Stimulated activated CD4-positive, alpha-beta T cell treated with anti-CD3 and anti-CD28 coated beads, TNF-alpha, amount 100 ng/mL, for 1 hour (primary cell): ENCODE measurements at places on chromosomes 3 and 15.

DNA sequence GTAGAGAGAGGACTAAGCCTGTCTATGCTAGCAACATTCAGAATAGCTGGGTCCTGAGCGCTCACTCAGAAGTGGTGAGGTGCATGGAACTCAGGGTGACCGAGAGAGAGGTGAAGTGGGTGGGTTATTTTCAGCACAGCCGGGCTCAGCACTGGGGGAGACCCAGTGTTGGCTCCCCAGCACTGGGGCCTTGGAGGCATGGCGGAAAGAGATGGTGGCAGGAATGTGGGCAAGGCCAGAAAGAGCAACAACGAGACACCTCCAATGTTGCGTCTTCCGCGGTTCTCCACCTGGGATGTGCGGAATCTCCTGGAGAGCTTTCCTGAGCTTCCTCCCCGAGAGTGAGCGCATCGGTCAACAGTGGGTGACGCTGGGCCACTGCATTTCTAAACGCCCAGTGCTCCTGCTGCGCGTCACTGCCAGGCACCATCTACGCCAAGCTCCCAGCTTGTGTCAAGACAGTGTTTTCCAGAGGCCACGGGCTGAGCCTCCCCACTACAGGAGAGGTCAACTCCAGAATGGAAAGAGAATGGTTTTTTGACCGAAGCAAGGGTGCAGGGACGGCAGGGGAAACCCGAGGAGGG is 148.4 kb downstream of the ADAMTS17 start:
- DNase-seq: no peak

- no peak for DNase-seq
These were observed 43.1 kb downstream of the COL8A1 start for GRCh38 chr3:99681512-99681911.

GRCh38 chr3:150376001-150376848 is 31.9 kb upstream of the TSC22D2 start:
- DNase-seq: no peak

GRCh38 chr3:25945836-25946235 is 155.9 kb downstream of the OXSM start:
- DNase-seq: no peak

DNA sequence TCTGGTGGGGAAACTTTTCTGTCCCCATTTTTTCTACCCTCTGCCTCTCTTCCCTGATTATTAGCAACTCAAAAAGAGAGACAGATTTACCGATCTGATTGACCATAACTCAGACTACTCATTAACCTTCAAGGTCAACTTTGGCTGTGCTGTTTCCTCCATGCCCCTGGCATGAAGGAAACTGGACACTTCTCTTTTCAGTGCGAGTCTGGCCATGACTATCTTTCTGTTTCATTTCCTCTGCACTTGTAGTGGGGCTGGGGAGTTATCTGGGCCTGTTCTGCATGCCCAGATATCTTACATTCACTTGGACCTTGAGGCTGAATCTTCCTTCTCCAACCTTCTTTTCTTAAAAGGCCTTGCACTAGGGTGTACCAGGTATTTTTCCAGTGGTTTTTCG is 76.9 kb upstream of the SLCO2A1 start:
- DNase-seq: no peak

- DNase-seq: no peak
These were observed 682.1 kb downstream of the MECOM start for GRCh38 chr3:168981396-168981795.

- no peak for DNase-seq
These were observed 140.3 kb downstream of the TBC1D5 start for GRCh38 chr3:17602126-17602525.

- DNase-seq: no peak
These were observed 70.8 kb downstream of the RAB11A start for GRCh38 chr15:65939901-65940617.

DNA sequence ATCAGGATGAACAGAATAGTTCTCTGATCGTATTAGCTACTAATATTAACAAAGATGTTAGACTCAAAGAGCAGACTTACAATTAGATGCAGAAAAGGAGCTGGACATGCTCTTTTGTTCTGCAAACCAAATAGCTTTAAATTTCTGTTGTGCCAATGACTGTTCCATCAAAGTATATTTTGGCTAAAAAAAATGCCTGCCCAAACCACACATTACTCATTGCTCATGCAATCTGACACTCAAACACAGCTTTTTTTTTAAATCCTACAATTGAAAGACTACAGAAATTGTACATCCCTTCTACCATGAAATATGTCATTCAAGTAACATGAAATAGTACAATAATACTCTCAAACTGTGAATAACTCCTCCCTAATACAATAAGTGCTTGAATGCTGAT is 48.6 kb downstream of the SHOX2 start:
- DNase-seq: no peak

- DNase-seq: no peak
These were observed 399.8 kb downstream of the SHQ1 start for GRCh38 chr3:72448375-72448823.

GRCh38 chr15:64864068-64864467 is 22.4 kb downstream of the PLEKHO2 start:
- no peak for DNase-seq

GRCh38 chr15:23002920-23003319 is 22.8 kb upstream of the CYFIP1 start:
- DNase-seq: no peak

- no peak for DNase-seq
These were observed 12.4 kb downstream of the CIB1 start for GRCh38 chr15:90221246-90221900.

- no peak for DNase-seq
These were observed 29.6 kb upstream of the ADAMTS9 start for GRCh38 chr3:64717411-64717810.

DNA sequence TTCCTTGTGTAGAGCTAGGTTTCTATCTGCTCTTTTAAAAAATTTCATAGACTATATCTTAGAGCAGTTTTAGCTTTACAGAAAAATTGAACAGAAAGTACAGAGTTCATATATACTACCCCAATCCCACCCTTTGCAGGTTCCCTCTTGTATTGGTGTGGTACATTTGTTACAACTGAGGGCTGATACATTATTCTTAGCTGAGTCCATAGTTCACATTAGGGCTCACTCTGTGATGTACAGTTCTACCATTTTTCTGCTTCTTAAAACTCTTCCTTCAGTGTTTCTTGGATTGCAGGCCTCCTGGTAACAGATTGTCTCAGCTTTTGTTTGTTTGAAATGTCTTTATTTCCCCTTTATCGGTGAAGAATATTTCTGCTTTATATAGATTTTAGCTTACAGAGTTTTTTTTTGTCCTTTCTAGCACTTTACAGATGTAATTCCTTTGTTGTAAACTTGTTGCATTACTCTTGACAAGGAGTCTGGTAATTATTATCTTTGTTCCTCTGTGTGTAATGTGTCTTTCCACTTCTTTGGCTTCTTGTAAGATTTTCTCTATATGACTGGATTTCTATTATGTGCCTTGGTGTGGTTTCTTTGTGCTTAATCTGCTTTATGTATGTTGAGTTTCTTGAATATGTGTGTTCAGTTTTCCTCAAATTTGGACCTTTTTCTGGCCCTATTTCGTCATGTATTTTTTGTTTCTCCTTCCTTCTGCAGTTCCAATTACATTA is 25.3 kb downstream of the MEF2A start:
- no peak for DNase-seq

- no peak for DNase-seq
These were observed 567.8 kb downstream of the ROBO1 start for GRCh38 chr3:79199966-79200365.

- no peak for DNase-seq
These were observed 63.4 kb downstream of the GHSR start for GRCh38 chr3:172384836-172385235.

DNA sequence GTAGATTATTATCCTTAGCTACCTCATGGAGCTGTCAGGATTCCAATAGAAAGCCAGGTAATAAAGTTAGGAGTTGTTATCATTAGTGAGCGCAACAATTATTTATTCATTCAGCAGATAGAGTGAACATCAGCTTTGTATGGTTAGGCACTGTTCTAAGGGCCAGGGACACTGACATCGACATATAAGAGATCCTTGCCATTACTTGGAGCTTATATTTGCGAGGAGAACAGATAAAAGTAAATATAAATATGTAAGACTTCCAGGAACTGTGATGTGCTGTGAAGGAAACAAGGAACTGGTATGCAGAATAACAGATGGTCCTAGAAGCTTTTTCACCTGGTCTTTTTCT is 473 bp downstream of the LSM3 start:
- DNase-seq: no peak

- DNase-seq: no peak
These were observed 32.3 kb downstream of the TSPAN3 start for GRCh38 chr15:77038312-77039216.

- no peak for DNase-seq
These were observed 30.1 kb downstream of the BOC start for GRCh38 chr3:113241292-113242095.

DNA sequence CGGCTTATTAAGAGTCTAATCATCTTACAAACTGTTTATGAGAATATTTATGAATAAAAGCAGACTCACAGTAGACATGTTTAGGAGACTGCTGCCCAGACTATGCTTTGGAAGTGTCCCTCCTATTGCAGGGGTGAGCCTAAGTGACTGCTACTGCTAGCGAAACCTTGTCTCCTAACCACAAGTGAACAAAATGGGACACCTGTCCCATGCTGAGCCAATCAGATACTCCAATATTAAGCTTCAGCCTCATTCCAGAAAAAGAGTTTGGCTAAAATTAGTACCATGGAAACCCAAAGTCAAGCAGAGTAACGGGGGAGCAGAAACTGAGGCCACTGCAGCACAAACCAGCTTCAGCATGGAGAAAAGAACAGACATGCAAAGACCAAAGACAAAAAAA is 4.6 kb downstream of the DENND6A start:
- DNase-seq: no peak

GRCh38 chr15:32098033-32098432 is 67.7 kb downstream of the CHRNA7 start:
- no peak for DNase-seq

GRCh38 chr15:83057696-83058376 is 9.2 kb downstream of the BTBD1 start:
- DNase-seq: no peak

DNA sequence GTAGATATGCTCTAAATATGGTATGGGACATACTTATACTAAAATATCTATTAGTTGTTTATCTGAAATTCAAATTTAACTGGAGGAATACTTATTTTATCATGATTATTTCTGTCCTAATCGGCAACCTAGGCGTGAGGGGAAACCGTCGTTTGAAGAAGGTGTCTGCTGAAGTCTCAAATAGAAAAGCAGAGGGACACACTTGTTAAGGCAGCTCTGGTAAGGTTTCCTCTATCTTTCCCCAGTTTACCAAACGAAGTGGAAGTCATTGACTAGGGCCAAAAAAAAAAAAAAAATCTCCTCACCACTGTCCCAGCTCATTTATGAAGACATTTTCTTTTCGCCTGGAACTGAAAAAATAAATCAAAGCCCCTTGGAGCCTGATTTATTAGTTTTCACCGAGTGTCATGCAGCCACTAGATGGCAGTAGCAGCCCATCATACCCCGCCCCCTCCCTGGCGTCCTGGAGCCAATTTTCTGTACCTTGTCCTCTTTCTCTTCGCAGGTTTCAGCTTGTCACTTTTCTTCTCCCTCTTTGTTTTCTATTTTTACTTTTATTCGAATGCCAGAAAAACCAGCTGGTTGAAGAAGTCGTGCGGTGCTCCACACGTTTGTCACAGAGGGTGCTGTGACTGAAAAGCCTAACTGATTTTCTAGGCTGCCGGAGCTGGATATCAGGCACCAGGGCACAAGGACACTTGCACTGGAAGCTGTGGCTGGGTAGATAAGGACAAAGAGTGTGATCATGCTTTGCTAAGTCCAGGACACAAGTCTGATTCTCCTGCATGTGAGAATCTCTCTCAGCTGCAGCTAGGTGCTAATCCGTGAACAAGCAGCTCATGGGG is 238.7 kb downstream of the ZPLD1 start:
- peak; percentile 49 for DNase-seq

DNA sequence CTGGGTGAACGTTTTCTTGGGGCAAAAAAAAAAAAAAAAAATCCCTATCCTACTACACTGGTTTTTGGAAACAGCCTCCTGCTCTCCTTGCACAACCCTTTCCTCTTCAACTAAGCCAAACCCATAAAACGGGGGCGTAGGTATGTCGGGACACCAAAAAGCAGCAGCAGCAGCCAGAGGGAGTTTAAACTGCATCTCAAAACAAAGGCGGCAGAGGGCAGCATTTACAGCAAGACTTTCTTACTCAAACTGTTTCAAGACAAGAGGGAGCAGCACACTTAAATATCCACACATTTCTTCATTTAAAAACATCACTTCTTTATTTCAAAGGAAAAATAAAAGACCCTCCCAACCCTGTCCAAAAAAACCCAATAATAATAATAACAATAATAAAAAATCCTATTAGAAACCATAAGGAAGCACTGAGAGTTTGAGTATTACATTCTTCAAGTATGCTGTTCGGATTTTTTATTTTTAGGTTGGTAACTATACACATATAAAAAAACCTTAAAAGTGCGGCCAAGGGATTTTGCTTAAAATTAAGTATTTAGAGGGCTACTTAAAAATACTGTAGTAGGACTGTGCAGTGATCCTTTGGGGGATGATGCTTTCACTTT is 43.9 kb upstream of the PLXND1 start:
- DNase-seq: peak; percentile 22

- DNase-seq: no peak
These were observed 110.5 kb upstream of the ABHD17C start for GRCh38 chr15:80584561-80584964.

DNA sequence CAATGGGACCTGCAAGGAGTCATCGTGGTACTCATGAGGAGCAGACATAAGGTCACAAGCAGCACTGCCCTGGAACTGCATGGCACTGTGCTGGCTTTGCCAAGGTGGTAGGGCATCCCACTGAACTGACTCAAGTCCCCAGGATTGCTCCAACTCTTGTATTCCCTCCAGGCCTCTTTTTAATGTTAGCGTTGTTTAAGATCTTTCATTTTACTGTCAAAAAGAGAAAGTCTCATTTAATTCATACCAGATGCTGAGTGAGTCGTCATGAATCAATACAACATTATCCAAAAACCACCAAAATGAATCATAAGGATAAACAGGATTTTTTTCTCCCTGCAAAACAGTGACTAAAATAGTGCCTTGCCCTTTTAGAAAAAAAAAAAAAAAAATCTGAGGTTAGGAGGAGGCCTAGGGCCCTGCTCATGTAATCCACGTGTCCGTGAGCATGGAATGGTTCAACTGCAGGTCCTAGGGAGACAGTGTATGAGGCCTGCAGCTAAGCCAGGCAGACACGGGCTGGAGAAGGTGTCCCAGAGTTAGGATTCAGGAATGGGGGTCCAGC is 36.7 kb upstream of the BLM start:
- no peak for DNase-seq

DNA sequence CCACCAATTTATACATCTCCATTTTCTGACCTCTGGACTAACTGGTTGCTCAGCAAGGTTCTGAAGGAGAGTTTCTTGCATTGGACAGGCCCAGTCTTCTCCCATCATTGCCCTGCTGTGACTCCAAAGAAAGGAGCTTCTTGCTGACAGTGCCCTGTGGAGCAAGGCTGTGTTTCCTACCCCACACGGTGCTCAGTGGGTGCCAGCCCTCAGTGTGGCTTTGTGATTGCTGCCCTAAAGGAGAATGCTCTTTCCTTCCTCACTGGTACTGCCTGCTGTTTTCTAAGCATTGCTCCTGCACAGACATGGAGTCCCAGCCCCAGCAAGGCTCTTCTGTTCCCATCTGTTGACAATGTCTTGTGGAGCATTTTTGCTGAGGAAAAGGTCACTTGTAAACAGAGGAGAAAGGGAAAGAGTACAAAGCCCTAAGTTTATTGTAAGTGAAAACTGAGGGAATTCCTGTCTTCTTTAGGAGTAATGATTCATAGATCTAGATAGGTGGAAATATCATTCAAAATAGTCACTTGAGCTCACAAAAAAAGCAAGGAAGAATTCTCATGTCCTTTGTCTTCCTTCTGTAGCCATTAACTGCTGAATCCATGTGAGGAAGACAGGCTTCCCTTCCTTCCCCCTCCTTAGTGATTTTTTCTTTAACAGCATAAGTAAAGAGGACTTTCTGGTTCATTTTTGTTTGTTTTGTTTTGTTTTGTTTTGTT is 62.9 kb downstream of the HMG20A start:
- DNase-seq: no peak
